ENCODE measurements at places on chromosomes 11 and 22. TPM values are rescaled to one million over a fixed set of nuclear protein-coding genes. Genes with fewer than 3 reads are reported as not detected.

Gene SLC22A25
- total RNA-seq, result not detected

Gene PRRG4
- 3.1 TPM for total RNA-seq

Gene OR51E1
- not detected for total RNA-seq

Gene SLC16A8
- 0.06 TPM for total RNA-seq

Gene OOSP4A
- not detected for total RNA-seq

Gene ANKRD13D
- 32.3 TPM for total RNA-seq

Gene CNIH2
- 0.58 TPM for total RNA-seq

Gene ART1
- not detected for total RNA-seq

Gene IRAG1
- not detected for total RNA-seq

Gene SF3B2
- 229 TPM for total RNA-seq

Gene C11orf86
- total RNA-seq, result not detected

Gene PKNOX2
- total RNA-seq, result not detected
